M059J (cell line): ENCODE measurements at places on chromosomes 2 and 18. TPM values are rescaled to one million over a fixed set of nuclear protein-coding genes. Genes with fewer than 3 reads are reported as not detected.

DNA sequence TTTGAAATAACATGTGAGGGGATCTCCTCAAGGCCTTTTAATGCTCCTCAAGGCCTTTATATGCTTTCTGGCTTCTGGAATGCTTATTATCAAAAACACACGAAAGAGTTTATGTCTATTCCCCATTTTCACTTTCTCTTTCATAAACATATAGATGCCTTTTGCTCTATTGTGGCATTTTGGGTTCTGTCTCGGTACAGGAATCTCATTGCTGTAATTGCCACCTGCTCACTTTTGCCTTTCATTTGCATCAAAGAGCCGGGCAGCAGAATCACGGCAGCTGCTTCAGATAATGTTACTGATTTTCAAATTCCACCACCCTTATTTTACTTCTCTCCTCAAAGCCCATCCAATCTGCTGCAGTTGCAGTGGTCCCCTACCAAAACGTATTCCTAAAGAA lies 54.8 kb upstream of the LPIN2 start:
- no peak for DNase-seq

The CREG2 gene
- total RNA-seq = 0.15 and 0.86 TPM in 2 replicates

GRCh38 chr2:33503002-33503401 lies 26.6 kb downstream of the RASGRP3 start:
- no peak for DNase-seq

DNA sequence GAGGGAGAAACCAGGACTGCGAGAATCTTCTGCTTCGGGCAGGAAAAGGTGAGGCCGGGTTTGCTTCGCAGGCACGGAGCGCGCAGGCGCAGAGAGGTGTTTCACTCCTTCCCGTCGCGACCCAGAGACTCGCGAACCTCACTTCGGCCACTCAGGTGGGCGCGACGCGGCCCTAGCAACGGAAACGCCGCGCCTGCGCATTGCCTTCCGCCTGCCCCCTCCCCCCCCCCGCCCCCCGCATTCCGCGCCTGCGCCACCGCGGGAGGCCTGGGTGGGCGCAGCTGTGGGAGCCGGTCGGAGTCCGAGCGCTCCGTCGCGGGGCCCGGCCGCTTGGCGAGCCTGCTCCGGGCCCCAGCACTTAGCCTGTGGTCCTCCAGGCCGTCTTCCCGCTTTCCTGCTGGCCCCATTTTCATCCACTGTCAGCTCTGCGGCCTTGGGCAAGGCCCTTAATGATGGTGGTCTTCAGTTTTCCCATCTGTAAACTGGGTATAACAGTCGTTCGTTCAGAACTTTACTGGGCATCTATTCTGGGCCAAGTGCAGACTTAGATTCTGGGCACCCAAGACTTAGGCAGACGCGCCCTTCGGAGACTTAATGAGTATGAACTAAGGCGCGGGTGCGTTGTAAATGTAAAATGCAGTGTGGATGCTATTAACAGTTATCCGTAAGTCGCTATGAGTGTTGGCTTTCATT lies 62.1 kb upstream of the ACKR3 start:
- peak; percentile 56 for DNase-seq

DNA sequence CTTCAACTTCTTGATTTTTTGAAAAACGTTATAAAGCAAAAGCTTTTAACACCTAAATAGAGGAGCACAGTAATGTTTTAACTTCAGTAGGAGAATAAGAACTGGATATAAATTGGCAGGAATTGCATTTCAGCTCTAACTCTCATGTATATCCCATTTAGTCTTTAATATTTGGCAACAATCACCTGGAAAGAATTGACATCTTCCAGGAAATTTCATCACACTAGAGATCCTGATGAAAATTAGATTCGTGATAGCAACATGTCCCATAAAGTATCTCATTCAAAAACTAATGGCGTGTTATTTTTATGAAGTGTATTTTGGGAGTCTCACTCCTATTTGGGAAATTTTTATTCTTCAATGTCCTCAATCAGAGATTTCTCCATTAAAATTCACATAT lies 131.1 kb upstream of the DNAJC10 start:
- no peak for DNase-seq

DNA sequence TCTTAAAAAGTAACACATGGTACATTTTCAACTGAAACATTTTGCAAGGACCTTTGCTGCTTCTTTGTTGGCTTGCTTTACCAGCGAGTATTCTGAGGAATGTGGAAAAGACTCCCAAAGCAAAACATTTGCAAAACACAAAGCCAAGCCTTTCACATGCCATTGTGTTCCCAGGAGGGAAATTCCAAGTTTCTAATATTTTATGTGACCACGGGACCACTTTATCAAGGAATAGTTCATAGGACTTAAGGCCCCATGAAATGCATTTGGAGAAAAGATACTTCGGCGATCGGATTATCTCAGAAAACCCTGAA lies 26.2 kb downstream of the CYP27C1 start:
- no peak for DNase-seq
